Stimulated activated CD8-positive, alpha-beta memory T cell treated with anti-CD3 and anti-CD28 coated beads, Interleukin-15, amount 100 ng/mL, for 24 hours (primary cell): ENCODE measurements at places on chromosomes 3 and 15.

DNA sequence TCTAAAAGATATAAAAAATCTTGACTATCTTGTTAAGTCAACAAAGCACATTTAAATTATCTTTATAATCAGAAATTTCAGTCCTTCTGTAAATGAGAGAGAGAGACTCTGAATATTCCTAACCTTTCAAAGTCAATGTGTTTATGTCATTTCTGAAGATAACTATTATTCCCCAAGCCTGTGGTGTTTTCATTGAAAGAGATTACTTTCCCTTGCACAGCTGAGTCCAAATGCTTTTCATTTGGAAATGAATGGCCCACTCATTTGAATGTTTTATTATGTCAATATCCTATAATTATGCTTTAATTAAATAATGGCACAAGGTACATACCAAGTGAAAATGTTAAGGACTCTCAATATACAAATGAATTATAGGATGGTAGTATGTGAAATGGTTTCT lies 680.0 kb upstream of the DPPA4 start:
- DNase-seq: no peak

DNA sequence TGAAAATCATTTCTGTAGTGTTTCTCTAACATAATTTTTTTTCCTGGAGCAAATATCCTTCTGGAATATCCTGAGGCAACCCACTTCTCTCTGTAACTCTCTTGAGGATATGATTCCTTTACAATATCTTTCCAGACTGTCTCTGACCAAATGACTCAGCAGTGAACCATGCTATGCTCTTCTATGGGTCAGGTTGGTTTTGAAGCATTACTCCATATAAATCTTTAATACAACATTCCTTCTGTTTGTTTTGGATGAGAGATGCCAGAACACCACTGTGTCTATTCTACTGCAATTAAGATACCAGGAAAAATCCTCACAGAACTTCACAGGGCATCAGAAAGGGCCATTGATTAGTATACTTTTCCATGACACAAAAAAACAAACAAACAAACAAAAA lies 626.4 kb upstream of the ZNF385D start:
- DNase-seq: no peak

- no peak for DNase-seq
Observed at GRCh38 chr3:2583046-2583445, 484.4 kb downstream of the CNTN4 start.

- no peak for DNase-seq
Observed at GRCh38 chr3:123652342-123652984, 67.6 kb upstream of the HACD2 start.

GRCh38 chr3:57150113-57150581 lies 15.0 kb downstream of the IL17RD start:
- no peak for DNase-seq

- no peak for DNase-seq
Observed at GRCh38 chr3:13614607-13615006, 65.7 kb downstream of the FBLN2 start.

DNA sequence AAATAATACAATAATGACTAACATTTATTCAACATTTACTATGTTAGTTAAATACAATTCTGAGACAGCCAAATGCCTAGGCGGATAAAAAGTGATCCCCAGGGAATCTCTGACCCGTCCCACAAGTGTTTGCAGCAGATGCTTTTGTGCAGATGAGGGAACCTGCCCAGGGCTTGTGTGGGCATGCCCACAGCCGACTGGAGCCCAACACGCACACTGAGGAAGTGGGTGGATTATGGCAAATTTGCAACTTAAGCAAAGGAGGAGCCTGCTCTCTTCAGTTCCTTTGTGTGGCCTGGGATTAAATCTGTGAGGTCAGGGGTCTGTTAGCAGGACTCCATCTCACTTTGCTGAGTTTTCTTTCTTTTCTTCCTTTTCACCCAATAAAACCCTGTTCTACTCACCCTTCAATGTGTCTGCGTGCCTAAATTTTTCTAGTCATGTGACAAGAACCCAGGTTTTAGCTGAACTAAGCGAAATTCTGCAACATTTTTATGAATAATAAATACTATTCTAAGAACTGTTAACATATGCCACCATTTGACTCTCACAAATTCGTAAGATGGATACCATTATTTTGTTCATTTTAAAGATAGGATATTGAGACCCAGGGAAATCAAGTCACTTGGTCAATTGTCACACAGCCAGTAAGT lies 13.9 kb upstream of the RTP1 start:
- DNase-seq: no peak

- DNase-seq: no peak
Observed at GRCh38 chr15:42836251-42836650, 84.3 kb downstream of the TTBK2 start.

DNA sequence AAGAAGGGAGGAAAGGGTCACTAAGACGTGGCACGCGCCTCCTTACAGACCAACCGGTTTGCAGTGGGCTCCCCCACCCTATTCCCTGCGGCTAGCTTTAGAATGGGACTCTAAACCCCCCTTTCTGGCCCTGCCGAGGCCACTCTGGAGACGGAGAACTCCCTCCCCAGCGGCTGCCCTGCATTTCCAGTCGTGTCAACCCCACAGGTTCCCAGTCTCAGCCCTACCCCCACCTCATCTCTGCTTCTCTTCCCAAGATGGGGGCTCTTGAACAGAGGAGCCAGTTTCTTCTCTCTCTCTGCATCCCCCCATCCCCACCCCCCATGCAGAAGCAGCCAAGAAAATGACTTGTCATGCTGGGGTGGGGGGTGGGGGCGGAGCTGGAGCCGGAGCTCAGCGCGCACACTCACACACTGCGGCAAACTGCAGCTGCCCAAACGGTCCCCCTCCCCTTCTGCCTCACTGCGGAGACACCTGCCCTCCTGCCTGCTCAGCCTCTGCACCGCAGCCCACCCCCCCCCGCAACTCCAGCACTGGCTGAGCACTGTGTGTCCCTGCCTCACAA lies 871 bp downstream of the MAP1A start:
- no peak for DNase-seq

DNA sequence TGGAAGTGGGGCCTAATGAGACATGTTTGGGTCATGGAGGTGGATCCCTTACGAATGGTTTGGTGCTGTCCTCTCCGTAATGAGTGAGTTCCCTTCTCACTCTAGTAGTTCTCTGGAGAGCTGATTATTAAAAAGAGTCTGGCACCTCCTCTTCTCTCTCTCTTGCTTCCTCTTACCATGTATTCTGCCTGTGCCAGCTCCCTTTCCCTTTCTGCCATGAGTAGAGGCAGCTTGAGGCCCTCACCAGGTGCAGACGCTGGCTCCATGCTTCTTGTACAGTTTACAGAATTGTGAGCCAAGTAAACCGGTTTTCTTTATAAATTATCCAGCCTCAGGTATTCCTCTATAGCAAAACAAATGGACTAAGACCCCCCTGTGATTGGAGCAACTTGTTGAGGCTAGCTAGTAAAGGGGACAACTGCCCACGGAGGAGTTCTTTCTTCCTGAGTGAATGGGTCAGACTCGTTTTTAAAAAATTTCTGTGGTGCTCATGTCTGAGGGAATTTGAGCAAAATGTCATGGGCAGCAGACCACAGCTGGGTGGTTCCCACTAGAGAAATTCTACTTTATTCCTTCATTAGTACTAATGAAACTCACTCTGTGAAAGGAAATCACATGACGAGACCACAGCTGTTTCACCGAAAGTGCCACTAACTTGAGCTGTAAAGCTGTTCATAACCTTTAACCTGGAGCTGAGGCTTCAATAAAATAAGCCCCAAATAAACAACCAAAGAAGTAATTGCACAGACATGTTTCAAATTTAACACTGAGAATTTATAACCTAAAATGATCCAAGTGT lies 210.0 kb downstream of the NFKBIZ start:
- DNase-seq: no peak

GRCh38 chr3:139326707-139327106 lies 17.1 kb upstream of the MRPS22 start:
- no peak for DNase-seq

GRCh38 chr15:64249406-64249805 lies 86.6 kb upstream of the PPIB start:
- DNase-seq: no peak

- no peak for DNase-seq
Observed at GRCh38 chr3:193865339-193865738, 270.6 kb upstream of the HES1 start.

DNA sequence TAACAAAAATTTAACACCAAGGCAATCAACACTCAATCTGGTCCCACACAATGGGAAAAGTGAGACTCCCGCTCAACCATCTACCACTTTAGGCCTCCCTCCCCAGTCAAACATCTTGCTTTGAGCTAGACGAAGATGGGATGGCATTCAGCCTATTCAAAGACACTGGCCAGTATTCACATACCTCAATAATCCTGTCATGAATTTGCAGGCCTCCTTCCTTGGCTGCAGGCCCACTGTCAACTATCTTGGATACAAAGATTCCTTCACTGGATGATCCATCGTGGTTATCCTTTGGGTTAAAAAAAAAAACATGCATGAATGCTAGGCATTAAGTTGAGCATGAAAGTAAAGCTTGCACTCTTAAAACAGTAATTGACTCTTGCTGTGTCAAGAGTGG lies 22.6 kb downstream of the PDZRN3 start:
- no peak for DNase-seq

GRCh38 chr3:74415731-74416130 lies 198.7 kb downstream of the CNTN3 start:
- DNase-seq: no peak

DNA sequence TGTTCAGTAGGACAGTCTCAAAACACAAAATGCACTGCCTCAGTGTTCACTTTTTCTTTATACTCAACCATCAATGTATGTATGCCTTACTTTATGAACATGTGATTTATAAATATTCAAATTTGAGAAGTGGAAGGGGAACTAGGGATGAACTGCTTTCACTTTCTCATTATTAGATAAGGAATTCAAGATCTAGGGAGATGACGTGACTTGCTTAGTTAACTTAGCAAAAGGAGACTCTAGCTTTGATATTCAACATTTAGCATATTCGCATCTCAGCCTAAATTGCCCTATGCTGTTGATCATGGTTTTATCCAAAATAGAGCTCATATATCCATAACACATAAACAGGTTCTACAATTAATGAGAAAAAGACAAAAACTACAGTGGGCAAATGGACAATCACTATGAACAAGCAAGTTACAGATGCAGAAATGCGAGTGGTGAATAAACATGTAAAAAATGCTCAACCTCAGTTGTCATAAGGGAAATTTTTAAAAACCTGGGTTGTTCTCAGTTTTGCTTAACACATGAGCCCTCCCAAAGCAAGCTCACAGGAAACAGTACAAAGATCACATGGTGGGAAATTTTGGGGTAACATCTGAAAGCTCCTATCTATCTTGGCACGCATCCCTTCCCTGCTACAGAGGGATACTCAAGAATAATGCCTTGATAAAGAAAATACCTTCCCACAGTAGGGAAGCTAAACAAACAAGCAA lies 269.8 kb downstream of the THRB start:
- DNase-seq: no peak

- DNase-seq: no peak
Observed at GRCh38 chr15:74402337-74402841, 31.4 kb downstream of the SEMA7A start.

DNA sequence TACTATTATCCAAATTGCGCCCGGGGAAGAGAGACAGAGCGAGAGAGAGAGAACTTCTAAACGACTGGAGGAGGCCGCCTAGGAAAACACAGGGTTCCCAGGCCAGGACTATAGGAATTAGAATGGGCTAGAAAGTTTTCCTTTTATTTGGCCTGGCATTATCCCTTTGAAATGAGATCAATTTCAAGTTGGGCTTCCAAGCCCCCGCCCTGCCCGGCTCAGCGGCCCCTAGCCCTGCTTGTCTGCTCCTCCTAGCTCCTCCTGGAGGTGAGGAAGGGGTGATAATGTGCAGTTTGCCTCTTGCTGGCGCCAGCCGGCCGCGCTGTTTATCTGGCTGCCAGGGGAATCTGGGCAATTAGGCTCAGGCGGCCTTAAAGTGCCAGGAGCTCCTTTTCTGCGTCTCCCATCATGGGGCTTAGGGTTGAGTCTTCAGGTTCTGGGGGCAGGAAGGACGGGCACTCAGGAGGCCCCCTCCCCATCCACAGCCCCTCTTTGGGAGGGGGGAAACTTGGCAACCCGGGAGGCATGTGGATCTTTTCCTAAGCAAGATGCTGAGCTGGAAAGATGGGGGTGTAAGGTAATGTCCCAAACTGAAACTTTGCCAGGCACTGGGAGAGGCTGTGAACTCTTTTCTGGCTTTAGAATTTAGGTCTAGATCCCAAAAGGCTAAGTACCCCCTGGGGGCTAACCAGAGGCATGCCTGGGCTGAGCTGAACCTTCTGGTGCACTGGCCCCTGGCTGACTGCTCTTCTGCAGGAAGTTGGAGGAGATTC lies 5.5 kb downstream of the SMAD6 start:
- DNase-seq: no peak

DNA sequence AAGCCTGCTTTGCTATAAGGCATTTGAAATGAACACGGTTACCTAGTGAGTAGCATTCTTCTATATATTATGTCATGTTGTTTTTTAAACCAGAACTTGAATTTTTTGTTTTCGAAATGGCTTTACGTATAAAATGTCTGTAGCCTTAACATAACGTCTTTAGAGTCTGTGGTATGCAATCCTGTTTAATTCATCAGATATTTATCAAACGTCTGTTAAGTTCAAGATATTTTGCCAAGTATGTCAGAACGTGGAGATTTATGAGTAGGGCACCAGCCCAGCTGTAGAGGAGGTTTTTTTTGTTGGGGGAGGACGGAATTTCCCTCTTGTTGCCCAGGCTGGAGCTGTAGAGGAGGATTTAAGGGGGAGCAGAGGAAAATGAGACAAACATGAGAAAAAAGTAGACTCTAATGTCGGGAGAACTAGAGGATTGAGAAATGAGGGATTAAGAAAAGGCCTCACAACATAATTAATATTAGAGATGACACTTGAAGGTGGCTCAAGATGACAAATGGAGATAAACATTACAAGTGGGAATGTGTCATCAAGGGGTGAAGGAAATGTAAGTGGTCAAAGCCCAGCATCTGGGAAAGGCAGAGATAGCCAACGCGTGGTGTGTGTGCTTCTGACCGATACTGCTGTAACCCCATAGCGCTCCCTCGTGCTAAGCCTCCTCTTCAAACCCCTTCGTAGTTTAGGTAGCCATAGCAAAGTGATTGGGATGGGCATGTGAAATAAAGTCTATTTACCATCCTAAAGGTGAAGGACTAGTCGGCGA lies 154.0 kb upstream of the GOLGA6L4 start:
- DNase-seq: no peak

DNA sequence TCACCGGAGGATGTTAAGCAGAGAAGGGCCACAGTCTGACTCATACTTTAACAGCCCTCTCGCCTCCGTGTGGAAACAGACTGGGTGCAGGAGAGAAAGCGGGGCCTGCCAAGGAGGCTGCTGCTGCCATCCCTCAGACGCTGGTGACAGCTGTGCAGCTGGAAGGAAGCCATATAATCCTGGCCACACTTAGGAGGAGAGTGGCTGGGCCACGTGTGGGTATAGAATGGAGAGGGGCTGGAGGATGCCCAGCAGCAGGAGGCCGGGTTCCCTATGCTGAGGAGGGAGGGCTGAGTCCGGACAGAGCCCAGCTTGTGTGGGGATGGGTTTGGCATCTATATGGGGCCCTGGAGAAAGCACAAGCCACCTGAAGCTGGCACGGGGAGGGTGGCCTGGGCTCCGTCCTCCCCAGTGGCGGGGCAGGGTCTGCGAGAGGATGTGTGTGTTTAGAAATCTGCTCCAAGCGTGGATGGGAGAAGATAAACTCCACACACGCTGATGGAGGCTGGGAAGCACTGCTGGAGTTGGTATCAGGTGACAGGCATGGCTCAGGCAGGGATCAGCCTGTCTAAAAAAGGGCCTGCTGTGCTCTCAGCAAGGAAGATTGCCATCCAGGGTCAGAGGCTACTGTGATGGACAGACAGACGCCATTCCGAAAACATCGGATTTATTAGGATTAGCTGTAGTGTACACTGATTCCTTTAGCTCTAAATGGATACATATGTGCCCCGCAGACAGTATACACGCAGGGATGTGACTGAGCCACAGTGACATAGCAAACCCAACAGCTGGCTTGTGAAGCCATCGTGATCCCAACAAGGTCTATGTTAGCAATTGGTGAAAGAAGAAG lies 15.9 kb downstream of the ABTB1 start:
- DNase-seq: no peak
